ENCODE measurements at places on chromosomes 1 and 21. TPM values are rescaled to one million over a fixed set of nuclear protein-coding genes. Genes with fewer than 3 reads are reported as not detected.

RGS13 gene
- total RNA-seq, result not detected

RAD54L gene
- total RNA-seq, result 13.7 TPM

FPGT gene
- total RNA-seq, result 7.7 TPM

PRRX1 gene
- total RNA-seq, result not detected

RGS18 gene
- not detected for total RNA-seq

NPPB gene
- total RNA-seq, result 0.13 TPM

ALG14 gene
- total RNA-seq, result 7.2 TPM

MOB3C gene
- 4.5 TPM for total RNA-seq

CHI3L2 gene
- total RNA-seq, result 0.40 TPM

CYP2J2 gene
- not detected for total RNA-seq

REN gene
- total RNA-seq, result not detected

SEMA4A gene
- 0.44 TPM for total RNA-seq

MMEL1 gene
- total RNA-seq, result not detected

RNF187 gene
- 79.8 TPM for total RNA-seq

AUNIP gene
- total RNA-seq, result 6.0 TPM

TTC24 gene
- not detected for total RNA-seq

TNFRSF18 gene
- not detected for total RNA-seq

CFAP45 gene
- total RNA-seq, result 1.5 TPM

NUP210L gene
- total RNA-seq, result not detected

AHCYL1 gene
- 56.9 TPM for total RNA-seq

All from A549 treated with DMSO at 1 μM for 4 hours (cell line).